ENCODE measurements at places on chromosomes 5 and 9.

DNA sequence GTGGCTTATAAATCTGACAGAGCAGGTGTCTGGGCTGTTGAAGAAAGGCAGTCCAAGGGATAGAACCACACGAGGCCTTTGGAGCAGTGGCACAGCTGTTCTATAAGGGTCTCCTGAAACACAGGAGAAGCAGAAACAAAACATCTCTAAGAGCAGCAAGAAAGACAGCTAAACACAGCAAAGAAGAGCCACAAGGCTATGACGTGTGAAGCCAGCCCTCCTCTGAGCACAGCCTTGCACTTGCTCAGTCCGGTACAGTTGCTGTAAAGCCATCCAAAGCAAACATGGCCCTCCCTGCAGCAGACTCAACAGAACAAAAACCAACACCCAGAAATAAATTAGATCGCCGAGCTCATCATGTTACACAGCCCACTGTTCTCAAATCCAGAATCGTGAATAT, 2.6 kb upstream of the GZMK start:
- DNase-seq: peak; percentile 43

DNA sequence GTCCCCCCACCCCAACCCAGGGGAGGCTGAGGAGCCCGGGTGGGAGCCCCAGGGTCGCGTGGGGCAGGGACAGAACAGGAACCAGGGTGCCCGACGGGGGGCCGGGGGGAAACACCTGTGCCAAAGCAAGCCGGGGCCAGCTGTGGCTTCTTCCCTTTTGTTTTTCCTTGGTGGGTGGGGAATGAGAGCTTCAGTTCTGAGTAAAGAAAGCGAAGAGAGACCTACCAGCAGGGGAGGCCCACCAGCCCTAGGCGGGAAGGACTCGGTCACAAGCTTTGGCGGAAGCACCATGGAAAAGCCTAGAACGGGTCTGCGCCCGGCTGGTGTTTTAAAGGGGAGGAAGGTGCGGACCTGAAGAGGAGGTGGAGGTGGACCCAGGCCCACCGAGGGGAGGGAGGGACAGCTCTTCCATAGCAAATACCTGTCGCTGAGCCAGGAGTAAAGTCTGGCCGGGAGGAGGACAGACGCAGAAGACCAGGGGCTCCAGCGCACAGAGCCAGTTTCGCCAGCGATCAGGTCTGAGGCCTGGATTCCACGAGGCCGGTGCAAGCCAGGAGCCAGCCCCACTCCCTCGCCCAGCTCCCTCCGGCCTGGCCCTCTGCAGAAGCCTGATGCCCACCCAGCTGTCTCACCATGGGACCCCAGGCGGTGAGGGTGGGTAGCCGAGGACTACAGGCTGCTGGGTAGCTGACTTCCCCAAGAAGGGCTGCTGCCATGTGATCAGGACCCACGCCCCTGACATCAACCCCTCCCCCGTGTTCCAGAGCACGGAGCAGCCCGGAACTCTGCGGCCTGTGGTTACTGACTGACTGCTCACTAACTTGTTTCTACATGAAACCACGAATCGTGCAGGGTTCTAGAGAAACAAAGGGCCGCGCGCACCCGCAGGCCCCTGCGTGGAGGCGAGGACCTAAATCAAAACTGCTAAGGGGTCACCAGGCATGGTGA, 849 bp upstream of the MGAT1 start:
- peak; percentile 57 for DNase-seq

- DNase-seq: no peak
Measured at GRCh38 chr5:35979715-35980114, 11.5 kb downstream of the UGT3A1 start.

DNA sequence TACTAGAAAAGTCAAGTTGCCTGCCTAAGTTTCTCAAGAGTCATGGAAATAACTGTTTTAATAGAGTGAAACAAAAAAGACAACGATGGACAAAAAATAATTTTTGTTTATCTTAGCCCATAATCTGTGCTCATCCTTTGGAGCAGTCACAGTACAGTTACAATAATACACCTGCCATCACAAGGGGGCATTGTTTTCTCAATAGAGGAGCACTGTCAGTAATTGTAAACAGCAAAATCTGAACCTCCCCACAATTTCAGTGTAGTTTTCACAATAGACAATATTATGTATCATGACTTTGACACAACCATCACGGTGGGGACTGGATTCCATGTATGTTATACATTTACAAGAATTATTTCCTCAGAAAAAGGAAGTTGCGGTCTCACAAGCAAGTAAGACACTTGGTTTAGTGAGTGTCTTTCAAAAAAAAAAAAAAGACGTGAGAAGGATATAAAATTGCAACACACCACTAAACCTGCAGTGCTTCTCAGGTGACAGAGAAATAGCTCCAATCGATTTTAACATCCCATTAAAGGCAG, 586.3 kb downstream of the PTPRD start:
- no peak for DNase-seq

DNA sequence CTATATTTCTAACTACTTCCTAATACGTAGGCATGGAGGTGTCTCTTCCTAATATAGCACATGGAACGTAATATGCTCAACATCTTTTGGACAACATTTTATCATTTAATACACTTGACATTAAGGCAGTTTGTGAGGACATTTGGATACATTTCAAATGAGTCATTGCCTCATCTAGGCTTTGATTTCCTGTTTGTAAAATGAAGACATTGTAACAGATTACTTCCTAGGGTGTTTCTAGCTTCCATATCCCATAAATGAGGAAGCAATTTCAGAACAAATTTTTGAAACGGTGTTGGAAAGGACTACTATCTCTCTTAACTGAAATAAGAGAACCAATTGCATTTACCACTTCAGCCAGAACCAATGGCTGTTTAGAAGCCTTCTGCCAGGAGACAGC, 38.7 kb downstream of the SLC28A3 start:
- peak; percentile 25 for DNase-seq

DNA sequence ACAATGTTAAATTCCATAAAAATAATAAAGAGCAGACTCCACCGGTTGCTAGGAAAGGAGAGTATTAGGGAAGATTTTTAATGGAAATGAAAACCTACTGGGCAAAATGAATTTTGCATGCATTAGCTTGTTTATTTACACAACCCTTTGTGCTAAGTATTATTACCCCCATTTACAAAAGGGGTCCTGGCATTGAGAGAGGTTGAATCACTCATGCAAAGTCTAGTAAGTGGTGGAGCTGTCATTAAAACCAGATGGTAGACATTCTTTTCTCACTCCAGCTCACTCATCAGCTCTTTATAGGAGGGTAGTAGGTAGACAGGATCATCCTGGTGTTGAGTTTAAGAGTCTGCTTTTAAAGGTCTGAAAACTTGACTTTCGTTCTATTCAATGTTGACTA, 395.1 kb downstream of the PLK2 start:
- peak; percentile 14 for DNase-seq

DNA sequence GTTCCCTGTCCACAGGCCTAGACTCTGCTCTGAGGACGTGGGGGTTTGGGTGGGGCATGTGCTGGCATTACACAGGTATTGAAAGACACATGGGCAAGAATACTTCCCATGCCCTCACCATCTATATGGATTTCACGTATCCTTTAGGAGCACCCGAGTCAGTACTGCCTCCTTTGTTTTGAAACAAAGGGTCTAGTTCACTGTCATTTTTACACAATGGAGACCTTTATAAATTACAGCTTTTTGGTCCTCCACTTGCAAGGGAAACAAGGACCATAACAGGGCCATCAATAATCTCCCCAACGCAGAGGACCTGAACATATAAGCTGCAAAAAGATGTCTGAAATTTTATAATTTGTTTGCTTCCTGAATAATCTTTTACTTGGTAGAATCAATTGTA, 24.9 kb upstream of the CRHBP start:
- no peak for DNase-seq

DNA sequence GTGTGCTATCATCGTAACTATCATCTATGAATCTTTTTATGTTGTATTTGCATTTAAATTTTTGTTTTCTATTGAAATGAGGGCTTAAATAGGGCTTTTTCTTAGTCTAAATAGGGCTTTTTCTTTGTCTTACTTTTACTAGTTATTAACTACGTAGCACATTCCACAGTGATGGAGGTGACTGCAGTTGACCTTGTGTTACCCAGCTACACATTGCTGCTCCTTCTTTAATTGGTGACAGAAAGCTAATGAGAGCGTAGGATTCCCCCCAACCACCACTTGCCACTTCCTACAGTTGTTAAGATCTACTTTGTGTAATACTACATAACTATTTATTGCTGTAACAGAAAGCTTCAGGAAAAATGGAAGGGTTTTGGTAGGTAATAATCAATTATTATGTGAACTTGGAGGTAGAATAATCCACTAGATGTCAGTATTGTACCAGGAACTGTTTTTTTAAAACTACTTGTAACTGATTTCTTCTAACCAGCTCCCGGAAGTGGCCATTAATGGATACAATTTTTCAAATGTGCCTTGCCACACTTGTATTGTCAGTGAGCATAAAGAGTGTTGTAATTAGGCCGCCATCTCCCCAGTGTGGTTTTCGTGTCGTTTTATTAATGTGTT, 18.0 kb downstream of the MTRR start:
- DNase-seq: peak; percentile 73

DNA sequence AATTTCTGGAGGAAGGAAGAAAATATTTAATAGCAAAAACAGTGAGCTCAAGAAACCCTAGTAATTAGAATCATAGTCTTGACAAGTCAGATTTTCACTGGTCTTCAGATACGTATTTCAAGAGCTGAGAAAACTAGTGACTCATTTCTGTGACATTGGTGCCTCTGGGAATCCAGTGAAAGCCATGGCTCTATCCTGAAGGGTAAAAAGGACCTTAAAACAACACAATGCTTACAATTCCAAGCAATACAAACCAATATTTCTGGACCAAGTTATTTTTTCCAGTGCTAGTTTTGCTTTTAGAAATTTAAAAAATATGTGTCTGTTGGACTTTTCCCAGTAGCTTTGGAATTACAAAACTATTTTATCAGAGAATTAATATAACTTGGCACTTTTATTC, 140.3 kb downstream of the LPAR1 start:
- DNase-seq: peak; percentile 49

GRCh38 chr5:10328323-10328722, 20.6 kb upstream of the CMBL start:
- DNase-seq: no peak

DNA sequence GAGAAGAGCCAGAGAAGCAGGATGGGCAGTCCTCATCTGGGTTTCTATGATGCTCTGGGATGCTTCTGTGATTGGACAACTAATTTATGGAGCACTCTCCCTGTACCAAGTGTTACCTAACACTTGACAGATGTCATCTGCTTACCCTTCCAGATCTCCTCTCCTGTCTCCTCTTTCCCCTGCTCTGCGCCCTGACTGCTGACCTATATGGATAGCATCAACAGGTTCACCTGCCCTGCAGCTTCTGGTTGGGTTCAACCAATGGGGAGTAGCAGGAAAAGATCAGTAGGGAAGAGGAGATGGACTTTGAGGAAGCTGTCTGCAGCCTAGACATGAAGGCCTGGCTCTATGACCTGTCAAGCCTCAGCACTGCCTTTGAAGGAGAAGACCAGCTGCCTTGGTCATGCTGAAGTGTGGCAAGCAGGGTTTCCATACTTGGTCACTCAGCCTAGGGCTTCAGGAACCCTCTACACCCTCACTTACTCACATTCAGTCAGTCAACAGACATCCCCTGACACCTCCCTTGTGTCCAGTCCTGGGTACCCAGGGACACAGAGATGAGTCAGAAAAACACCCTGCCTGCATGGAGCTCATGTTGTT, 11.3 kb upstream of the P4HA2 start:
- no peak for DNase-seq

All from fibroblast of the aortic adventitia (primary cell).